ENCODE measurements at places on chromosomes 2 and 18. TPM values are rescaled to one million over a fixed set of nuclear protein-coding genes. Genes with fewer than 3 reads are reported as not detected.

Gene ALK
- not detected for polyA plus RNA-seq

Gene DUSP2
- polyA plus RNA-seq = 95.0 TPM

Gene MSGN1
- polyA plus RNA-seq = not detected

Gene DLX1
- polyA plus RNA-seq = not detected

GRCh38 chr2:215386566-215386965 lies 49.3 kb downstream of the FN1 start:
- DNase-seq = no peak

- DNase-seq = no peak
Measured at GRCh38 chr2:107411267-107411666, 415.4 kb upstream of the RGPD4 start.

DNA sequence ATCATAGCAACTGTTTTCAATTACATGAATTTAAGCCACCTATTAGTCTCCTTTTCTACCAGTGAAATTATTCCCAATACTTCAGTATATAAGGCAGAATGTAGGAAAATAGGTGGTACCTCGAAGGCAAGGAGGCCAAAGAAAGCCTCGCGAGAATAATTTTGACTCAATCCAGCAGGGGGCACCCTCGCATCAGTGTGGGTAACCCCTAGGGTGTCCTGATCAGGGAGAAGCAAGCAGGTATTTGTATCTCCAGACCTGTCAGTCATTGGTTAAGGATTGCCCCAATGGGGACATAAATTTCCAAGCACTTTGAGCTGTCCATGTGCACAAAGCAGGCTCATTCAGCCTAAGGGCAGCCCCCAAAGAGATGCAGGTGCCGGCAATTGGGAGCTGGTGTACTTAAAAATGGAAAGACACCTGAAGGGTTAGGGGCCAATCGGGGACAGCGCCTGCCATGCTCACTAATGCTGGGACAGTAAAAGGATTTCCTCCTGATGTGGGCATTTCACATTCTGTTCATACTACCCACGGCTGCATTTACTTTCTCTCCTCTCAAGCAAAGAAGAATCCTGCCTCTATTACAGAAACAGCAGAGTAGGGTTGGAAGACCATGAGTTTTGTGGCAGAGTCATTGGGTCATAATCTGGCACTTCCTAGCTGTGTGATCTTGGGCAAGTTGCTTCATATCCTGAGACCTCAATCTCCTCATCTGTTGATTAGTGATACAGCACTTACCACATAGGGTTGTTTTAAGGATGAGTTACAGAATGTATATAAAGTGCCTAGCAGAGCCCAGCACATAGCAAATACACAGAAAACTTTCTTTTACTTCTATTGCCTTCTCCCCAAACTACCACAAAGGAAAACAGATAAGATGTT lies 136.1 kb downstream of the ICOS start:
- no peak for DNase-seq

GRCh38 chr2:81389203-81389602 lies 1084.7 kb upstream of the LRRTM1 start:
- DNase-seq = no peak

DNA sequence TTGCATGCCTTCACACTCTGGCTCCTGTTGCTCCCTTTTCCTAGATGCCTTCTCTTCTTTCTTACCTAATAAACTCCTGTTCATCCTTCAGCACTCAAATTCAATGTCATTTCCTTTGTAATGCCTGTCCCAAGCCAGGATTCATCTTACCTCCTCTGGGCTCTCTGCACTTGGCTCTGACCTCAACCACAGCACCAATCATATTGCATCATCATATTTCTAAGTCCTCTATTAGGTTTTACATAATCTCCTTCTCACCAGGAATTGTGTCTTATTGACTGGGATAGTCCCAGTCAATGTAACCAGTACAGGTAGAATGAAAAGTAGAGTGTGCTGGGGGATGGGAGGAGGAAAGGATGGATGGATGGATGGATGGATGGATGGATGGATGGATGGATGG lies 187.1 kb downstream of the NRP2 start:
- no peak for DNase-seq

DNA sequence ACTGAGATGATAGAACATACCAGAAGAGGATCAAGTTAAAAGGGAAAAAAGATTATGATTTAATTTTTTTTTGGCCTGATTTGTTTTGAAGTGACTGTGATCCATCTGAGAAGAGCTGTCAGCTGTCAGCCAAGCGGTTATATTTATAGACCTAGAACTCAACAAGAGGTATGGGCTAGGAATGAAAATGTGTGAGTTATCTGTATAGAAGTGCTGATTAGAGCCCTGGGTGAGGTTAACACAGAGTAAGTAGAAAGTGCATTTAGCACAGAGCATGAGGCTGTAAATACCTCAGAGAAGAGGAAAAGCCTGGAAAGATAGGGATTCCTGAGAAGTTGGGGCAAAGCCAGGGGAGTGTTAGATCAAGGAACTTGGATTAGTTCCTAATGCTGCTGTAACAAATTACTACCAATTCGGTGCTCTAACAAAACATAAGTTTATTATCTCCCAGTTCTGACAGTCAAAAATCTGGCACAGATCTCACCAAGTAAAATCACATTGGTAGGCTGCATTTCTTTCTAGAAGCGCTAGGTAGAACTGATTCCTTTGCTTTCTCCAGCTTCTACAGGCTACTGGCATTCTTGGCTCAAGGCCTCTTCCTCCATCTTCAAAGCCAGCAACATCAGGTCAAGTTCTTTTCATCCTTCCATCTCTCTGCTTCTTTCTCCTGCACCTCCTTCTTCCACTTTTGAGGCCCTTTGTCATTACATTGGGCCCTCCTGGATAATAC lies 197.4 kb upstream of the SPHKAP start:
- no peak for DNase-seq

DNA sequence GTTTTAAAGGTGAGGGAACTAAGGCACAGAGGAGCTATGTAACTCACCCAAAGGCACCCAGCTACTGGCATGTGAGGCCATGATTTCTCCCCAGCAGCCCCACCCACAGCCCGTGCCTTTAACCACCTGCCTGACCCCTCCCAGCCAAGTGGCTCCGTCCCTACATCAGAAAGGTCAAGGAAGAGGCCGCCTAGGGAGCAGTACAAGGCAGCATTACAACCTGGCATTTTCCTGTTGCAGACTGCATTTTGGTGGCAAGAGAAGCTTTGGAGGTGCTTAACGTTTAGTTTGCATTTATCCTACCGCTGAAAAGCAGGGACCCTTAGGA lies 17.5 kb downstream of the STEAP3 start:
- DNase-seq = no peak

- no peak for DNase-seq
Measured at GRCh38 chr18:3319894-3320454, 58.0 kb downstream of the MYL12B start.

DNA sequence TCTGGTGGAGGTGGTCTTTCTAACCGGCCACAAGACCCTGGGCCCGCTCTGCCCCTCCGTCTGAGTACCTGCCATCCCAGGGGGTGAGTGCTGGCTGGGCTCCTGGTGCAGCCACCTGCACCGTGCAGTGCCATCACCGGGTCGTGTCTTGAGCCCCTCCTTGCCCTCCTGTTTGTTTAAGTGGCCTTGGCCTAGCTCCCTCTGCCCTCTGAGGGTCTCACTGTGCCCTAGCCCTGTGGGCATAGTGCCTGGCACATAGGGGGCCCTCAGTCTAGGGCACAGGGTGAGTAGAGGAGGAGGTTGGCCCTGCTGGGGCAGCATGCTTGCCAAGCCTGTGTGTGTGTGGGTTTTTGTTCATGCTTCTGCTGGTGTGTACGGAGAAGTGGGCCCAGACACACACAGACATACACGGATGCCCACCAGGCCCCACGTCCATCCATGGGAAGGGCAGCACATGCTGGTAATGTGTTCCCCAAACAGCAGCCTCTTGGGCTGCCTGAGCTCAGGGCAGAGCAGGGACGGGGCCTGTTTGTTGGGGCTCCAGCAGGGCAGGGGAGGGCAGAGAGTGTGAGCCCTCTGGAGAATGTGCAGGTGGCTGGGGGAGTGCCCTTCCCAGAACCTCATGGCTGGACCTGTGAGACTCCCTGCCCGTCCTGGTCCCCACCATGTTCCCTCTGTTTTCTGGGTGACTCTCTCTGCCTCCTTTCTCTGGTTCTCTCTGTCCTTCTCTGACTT lies 94.6 kb downstream of the GLI2 start:
- DNase-seq = no peak

DNA sequence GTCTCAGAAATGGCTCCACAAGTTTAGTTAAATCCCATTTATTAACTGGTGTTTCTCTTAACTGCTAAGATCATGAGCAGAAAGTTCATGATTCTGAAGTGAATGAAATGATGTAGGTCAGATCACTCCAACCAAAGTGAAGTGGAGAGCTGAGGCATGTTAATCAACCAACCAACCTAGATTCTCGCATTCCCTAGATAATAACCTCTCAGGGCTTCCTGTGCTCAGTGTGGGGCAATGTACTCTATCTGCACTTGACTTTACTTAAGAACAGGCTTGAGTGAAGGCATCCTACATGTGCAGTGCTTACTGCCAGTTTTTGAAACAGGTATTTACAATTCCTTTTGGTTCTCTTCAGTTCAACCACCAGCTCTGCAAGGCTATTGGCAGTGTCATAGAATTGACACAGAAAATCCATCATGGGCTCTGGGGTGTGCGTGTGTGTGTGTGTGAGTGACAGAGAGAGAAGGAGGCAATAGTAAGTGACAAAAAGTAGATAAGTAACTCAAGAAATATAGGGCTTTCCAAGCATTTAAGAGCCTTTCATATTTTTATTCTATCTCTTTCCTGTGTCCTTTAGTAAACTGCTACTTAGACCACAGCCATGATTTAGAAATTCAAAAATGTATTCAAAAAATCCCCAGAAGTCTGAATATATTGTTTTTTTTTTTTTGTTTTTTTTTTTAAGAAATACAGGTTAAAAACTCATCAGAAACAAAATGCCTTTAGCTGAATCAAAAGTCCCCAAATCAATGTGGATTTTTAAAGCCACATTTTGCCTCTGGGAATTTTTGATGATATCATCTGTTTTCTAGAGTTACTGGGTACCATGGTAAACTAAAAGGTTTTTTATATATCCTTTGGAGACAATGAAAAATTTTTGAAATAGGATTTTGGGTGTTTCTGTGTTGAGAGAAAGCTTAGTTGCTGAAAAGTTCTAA lies 28.6 kb downstream of the DOCK10 start:
- no peak for DNase-seq

- DNase-seq = no peak
Measured at GRCh38 chr2:237199577-237199976, 113.9 kb downstream of the COPS8 start.

DNA sequence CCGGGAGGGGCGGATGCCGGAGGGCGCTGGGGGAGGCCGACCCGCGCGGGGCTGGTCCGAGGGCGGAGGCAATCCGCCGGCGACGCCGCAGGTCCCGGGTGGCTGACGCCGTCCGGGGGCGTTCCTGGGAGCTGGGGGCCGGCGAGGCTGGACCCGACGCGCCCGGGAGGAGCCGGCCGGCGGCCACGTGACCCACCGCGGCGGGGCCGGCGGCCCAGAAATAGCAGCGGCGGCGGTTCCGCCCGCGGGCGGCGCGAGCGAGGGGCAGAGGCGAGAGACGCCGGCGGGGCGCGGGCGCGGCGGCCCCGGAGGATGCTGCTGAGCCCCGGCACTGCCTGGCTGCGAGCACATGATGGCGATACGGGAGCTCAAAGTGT lies at the start of gene RAB31:
Gene RAB31 (plus strand): TSS at position 245 of the 377 bp plus-strand sequence. CDS start 105 bp downstream, at position 350.
- DNase-seq = peak; percentile 49

- no peak for DNase-seq
Measured at GRCh38 chr18:52190195-52190594, 149.8 kb upstream of the DCC start.

DNA sequence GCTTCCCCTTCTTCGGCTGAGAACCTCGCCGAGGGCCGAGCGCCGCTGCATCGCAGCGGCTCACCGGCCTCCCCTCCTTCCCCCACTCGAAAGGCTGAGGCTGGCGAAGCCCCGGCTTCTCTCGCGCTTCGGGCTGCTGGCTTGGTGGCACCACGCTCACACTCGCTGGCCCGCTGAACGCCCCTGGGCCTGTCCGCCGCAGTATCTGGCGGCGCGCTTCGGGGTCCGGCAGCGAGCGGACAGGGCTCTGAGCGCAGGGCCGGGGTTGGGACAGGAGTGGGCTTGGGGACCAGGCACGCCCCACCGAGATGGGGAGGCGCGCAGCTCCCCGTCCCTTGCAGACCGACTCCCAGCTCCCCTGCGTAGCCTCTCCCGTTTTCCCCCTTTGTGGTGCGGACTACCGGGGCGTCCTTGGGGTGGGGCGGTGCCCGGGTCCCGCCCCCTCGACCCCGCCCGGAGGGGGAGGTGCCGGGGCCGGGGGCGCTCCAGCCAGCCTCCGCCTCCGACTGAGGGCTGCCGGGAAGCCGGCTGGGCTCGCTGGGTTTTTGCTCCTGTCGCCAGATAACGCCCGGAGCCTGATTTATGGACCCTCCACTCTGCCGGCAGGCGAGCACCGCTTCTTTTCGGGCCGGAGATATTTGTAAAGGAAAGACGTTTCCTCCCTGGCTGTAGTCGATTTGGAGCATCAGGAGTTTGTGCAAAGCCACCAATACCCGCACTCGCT lies 3.8 kb downstream of the GBX2 start:
- no peak for DNase-seq

Data from naive B cell (primary cell).